Osteocyte (in vitro differentiated cells): ENCODE measurements at places on chromosomes 11 and 22. TPM values are rescaled to one million over a fixed set of nuclear protein-coding genes. Genes with fewer than 3 reads are reported as not detected.

BDNF gene
- total RNA-seq: 4.2 and 4.9 TPM in 2 replicates

ENTHD1 gene
- not detected in 2 replicates for total RNA-seq

C11orf42 gene
- not detected in 2 replicates for total RNA-seq

BCO2 gene
- total RNA-seq: 1.4 and 1.5 TPM in 2 replicates

CYB5R2 gene
- 5.7 and 7.9 TPM in 2 replicates for total RNA-seq

GDPD4 gene
- not detected in 2 replicates for total RNA-seq

PGM2L1 gene
- 19.8 and 22.1 TPM in 2 replicates for total RNA-seq

SLC29A2 gene
- total RNA-seq: 2.0 and 3.6 TPM in 2 replicates

RAG2 gene
- total RNA-seq: not detected in 2 replicates

SGSM1 gene
- not detected in 2 replicates for total RNA-seq

MUC6 gene
- not detected in 2 replicates for total RNA-seq

SYT13 gene
- total RNA-seq: 0.13 TPM in 1 of 2 replicates, not detected in the other

TRIM66 gene
- 10.0 and 10.2 TPM in 2 replicates for total RNA-seq

LRRC32 gene
- 35.6 and 39.6 TPM in 2 replicates for total RNA-seq

ZNF215 gene
- total RNA-seq: 1.8 and 2.7 TPM in 2 replicates

DNA sequence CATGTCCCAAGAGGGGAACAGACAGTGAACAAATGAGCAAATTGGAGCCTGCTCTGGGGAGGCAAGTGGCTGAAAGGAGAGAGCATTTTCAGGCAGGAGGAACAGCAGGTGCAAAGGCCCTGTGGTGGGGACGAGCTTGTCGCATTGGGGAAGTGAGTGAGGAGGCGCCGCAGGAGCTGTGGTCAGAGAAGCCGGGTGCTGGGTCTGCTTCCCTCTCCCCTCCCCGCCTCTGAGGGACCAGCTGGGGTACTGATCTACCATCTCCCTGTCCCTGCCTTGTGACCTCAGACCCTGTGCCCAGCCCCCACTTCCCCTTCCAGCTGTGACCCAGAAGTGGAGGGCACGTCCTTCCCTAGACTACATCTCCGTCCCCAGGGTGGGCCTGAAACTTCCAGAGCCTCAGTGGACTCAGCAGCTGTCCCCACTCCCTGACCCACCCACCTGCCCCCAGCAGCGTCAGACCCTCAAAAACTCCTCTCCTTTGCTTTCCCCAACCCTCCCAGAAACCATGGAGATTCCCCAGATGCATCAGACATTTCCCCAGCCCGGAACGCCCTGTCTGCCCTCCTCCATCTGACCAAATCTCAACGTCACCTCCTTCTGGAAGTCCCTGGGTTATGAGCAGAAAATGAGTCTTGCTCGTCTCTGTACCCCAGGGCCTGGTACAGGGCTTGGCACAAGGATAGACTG, 19.7 kb upstream of the PDGFB start:
- no peaks in the 10 kb centered on the region for H3K36me3 ChIP-seq
- no peaks in the 10 kb centered on the region for H3K4me1 ChIP-seq
- no peaks in the 10 kb centered on the region for H3K27me3 ChIP-seq
- H3K4me3 ChIP-seq: no peak overlapping the region
- DNase-seq: no peak
- no peak overlapping the region for H3K27ac ChIP-seq

DNA sequence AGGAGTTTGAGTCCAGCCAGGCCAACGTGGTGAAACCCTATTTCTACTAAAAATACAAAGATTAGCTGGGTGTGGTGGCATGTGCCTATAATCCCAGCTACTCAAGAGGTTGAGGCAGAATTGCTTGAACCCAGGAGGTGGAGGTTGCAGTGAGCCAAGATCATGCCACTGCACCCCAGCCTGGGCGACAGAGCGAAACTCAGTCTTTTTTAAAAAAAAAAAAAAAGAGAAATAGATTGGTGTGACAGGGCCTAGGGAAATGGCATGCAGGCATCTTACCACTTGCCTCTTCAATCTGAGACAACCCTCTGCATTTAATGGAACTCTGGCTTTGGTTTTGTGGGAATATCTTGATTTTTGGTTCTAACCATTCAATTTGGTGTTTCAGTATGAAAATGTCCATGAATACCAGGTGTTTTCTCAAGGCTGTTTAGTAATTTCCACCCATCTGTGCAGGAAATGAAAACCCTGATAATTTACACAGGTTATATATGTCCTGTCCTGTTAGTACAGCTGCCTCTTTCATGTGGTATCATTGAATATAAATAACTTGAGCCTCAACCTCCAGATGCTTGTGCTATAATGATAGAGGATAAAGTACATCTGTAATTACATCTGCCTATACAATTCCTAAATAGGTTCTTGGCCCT, 8.4 kb downstream of the XBP1 start:
- H3K4me3 ChIP-seq: no peak overlapping the region
- no peaks in the 10 kb centered on the region for H3K27me3 ChIP-seq
- H3K4me1 ChIP-seq: peaks cover 13% of the 10 kb centered on the region
- peaks cover 41% of the 10 kb centered on the region for H3K36me3 ChIP-seq

- no peaks in the 10 kb centered on the region for H3K36me3 ChIP-seq
- H3K27me3 ChIP-seq: no peaks in the 10 kb centered on the region
- no peak for DNase-seq
- no peak overlapping the region for H3K4me3 ChIP-seq
- H3K4me1 ChIP-seq: no peaks in the 10 kb centered on the region
Observed at GRCh38 chr11:79648766-79649520, 208.1 kb upstream of the TENM4 start.

DNA sequence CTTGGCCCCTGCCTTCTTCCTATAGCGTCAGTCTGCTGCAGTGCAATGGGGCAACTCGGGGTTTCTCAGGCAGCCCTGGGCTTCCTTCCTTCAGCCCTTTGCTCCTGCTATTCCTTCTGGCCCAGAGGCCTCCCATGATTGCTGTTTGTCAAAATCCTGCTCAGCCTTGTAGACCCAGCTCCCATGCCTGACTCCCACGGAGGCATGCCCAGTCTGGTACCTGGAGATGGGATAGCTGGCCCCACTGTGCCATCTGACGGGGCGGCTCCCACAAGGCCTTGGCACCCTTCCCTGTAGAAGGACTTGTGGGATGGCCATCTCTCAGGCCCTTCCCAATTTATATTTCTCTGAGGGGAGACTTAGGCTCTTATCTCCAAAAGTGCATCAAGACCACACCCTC, 590 bp upstream of the CD6 start:
- H3K4me1 ChIP-seq: no peaks in the 10 kb centered on the region
- H3K4me3 ChIP-seq: no peak overlapping the region
- no peak for DNase-seq
- peaks cover 23% of the 10 kb centered on the region for H3K27me3 ChIP-seq

GRCh38 chr22:32916025-32916424, 114.5 kb downstream of the TIMP3 start:
- peaks cover 3% of the 10 kb centered on the region for H3K4me1 ChIP-seq
- DNase-seq: no peak
- H3K4me3 ChIP-seq: no peak overlapping the region
- H3K27me3 ChIP-seq: peaks cover 21% of the 10 kb centered on the region
- no peaks in the 10 kb centered on the region for H3K36me3 ChIP-seq
- no peak overlapping the region for H3K27ac ChIP-seq

- no peak overlapping the region for H3K27ac ChIP-seq
- H3K4me1 ChIP-seq: peaks cover 11% of the 10 kb centered on the region
- H3K27me3 ChIP-seq: no peaks in the 10 kb centered on the region
- DNase-seq: no peak
- peaks cover 3% of the 10 kb centered on the region for H3K36me3 ChIP-seq
- no peak overlapping the region for H3K4me3 ChIP-seq
Observed at GRCh38 chr11:4068962-4069361, 25.6 kb upstream of the RRM1 start.

DNA sequence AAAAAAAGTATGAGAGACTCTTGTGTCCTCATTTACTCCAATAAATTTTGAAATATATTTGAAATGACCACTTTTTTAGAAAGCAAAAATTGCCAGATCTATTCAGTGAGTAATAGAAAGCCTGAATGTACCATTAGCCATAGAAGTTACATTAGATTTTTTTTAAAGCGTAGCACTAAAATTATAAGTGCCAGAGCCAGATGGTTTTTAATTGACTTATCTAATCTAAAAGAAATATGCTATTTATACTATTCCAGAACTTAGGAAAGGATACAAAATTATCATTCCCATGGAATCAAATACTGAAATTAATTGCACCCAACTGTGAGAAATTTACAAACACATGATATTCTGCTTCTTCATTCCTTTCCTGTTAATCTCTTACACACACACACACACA, 64.4 kb upstream of the SLC17A6 start:
- no peak overlapping the region for H3K27ac ChIP-seq
- H3K36me3 ChIP-seq: no peaks in the 10 kb centered on the region
- no peak for DNase-seq

DNA sequence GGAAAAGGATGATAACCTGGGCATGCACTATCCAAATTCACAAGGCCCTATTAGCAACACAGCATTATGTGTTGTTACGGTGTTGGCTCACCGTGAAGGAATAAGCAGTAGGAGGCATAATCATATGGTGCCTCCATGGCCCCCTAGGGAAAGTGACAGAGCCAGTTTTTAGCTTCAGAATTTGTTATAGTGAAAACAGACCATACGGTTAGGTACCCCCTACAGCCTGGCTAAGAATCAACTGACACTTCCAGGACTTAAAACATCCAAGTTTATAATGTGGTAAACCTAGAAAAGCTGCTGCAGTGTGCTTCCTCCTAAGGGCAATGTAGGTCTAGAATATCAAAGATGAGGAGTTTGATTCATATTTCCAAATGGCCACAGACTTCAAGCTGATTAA, 30.4 kb downstream of the KIF18A start:
- no peaks in the 10 kb centered on the region for H3K27me3 ChIP-seq
- DNase-seq: no peak
- no peak overlapping the region for H3K27ac ChIP-seq
- H3K36me3 ChIP-seq: peaks cover 2% of the 10 kb centered on the region

DNA sequence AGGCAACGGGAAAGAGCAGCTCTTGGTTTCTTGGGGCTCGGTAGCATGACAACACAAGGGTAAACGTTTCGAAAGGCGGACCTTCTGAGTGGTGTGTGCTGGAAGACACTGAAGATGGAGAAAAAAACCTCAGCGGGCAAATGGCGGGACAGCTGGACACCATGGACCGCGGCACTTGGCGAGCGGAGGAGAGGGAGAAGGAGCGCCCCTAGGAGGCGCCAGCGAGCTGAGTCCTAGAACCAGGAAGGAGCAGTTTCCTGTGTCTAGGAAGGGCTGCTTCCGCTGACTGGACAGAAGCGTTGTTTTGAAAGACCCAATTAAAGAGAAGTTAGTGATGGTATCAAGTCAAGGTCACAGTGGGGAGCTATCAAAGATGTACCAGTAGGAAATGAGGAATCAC, 44.0 kb upstream of the OPCML start:
- no peak overlapping the region for H3K27ac ChIP-seq
- no peaks in the 10 kb centered on the region for H3K36me3 ChIP-seq
- H3K4me3 ChIP-seq: no peak overlapping the region
- H3K27me3 ChIP-seq: no peaks in the 10 kb centered on the region
- no peak for DNase-seq

DNA sequence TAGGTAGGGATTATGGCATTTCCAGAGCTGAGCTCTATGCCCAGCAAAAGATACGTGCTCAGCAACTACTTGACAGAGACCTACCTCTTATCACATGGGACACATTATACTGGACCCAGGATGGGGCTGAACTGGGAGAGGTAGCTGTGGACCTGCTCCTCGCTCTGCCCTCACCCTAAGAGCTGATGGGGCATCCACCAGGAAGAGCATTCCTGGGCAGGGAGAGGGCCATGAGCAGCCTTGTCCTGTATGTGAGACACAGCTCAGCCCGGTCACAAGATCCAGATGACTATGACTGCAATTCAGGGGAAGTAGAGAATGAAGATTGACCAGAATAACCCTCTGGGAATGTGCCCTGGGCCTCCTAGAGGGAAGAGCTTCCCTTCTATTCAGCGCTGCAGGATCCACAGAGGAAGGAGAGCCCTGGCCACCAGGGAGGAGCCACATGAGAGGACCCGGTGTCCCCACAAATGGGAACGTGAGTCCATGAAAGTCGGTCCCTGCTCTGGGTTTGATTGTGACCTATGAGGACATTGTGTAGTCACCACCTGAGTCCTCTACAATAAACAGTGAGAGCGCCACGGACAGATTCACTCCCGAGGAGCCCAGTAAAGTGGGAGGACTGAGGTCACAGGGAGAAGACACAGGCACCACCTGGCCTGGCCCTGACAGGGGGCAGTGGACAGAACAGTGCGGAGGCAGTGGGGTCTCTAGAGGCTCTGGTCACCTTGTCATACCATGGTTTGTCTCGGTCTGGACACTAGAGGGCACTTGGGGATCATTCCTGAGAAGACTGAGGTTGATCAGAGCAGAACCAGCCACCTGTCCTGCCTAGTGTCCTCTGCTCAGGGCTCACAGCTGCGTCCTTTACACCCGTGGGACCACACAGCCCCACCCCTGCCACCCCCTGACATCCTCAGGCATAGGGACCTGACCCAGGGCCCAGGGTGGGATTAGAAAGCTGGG, 99.5 kb downstream of the ZNF280B start:
- H3K27ac ChIP-seq: no peak overlapping the region
- DNase-seq: peak; percentile 80
- H3K36me3 ChIP-seq: no peaks in the 10 kb centered on the region

DNA sequence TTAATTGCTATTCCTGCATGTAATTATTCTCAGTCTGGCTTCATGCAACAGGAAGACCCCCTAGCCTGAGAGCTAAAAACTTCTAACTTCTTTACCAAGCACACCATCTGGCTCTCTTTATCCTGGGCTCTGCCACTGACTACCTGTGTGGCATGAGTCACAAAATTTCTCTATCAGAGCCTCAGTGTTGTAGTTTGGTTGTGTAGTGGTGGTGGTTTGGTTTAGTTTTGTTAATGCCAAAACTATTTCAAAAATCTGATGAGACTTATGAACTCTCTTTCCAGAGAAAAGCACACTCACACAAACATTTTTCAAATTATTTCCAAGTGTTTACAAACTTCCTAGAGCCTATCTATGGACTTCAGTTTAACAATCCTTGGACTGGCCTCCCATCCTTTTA, 7.5 kb upstream of the IL17RA start:
- H3K4me3 ChIP-seq: no peak overlapping the region
- H3K27me3 ChIP-seq: peaks cover 20% of the 10 kb centered on the region
- H3K36me3 ChIP-seq: no peaks in the 10 kb centered on the region
- no peak for DNase-seq
- no peak overlapping the region for H3K27ac ChIP-seq

GRCh38 chr22:50226063-50226874, 18.6 kb downstream of the TUBGCP6 start:
- H3K27ac ChIP-seq: no peak overlapping the region
- H3K36me3 ChIP-seq: peaks cover 32% of the 10 kb centered on the region
- no peak for DNase-seq
- no peak overlapping the region for H3K4me3 ChIP-seq
- H3K27me3 ChIP-seq: no peaks in the 10 kb centered on the region
- no peaks in the 10 kb centered on the region for H3K4me1 ChIP-seq

DNA sequence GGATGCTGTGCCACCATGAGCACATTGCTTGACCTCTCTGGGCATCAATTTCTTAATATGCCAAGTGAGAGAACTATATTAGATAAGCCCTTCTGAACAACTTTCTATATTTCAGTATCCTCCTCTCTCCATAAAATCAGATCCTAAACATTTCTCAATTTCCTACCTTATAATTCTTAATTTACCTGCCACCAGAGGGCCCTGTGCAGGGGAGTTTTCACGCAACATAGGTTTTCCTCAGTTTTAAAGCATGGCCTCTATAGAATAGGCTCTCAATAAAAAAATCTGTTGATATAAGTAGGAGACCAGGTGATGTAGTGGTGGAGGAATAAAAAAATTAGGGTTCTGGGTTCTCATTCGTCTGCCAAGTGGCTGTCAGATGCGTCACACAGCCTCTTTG, 83.7 kb upstream of the DBX1 start:
- peaks cover 3% of the 10 kb centered on the region for H3K36me3 ChIP-seq
- no peak overlapping the region for H3K27ac ChIP-seq
- peaks cover 44% of the 10 kb centered on the region for H3K27me3 ChIP-seq
- H3K4me1 ChIP-seq: no peaks in the 10 kb centered on the region

- no peak for DNase-seq
- peak overlapping the region; percentile 99 for H3K27ac ChIP-seq
- no peaks in the 10 kb centered on the region for H3K27me3 ChIP-seq
- H3K4me1 ChIP-seq: peaks cover 64% of the 10 kb centered on the region
Observed at GRCh38 chr11:1864831-1865665, 12.2 kb downstream of the LSP1 start.
